Left lung (tissue), 14 donors: ENCODE measurements at places on chromosomes 11 and 22. TPM values are rescaled to one million over a fixed set of nuclear protein-coding genes. Genes with fewer than 3 reads are reported as not detected.

CCDC157 gene
- polyA plus RNA-seq: 4.3 TPM

GRCh38 chr22:37701141-37701786 lies 4.4 kb downstream of the TRIOBP start:
- DNase-seq: no peak

DNA sequence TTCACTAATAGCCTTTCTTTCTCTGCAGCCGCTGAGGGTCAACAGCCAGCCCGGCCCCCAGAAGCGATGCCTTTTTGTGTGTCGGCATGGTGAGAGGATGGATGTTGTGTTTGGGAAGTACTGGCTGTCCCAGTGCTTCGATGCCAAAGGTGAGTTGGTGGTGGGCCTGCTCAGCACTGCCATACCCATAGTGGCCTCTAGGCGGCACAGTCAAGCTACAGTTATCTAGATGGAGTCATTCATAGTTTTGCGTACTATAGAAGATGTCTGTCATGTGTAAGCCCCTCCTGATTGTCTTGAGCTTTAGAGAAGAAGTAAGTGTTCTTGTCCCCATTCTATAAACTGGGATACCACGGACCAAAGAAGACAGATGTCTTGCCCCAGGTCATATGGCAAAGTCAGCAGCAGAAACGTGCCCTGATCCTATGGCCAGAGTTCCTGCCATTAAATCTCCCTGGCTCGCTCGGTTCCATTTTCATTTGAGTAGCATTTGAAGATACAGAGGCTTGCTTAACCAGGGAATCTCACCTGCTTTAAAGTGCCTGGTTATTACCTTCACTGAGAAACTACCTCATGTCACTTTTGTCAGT lies 42.1 kb upstream of the CRTAM start:
- DNase-seq: no peak

- DNase-seq: no peak
Measured at GRCh38 chr11:74936087-74936486, 12.8 kb downstream of the XRRA1 start.

DBX1 gene
- polyA plus RNA-seq: not detected

GRCh38 chr11:130992788-130993187 lies 76.5 kb upstream of the SNX19 start:
- DNase-seq: no peak

- peak; percentile 53 for DNase-seq
Measured at GRCh38 chr11:120517390-120517761, 5.8 kb downstream of the GRIK4 start.

DNA sequence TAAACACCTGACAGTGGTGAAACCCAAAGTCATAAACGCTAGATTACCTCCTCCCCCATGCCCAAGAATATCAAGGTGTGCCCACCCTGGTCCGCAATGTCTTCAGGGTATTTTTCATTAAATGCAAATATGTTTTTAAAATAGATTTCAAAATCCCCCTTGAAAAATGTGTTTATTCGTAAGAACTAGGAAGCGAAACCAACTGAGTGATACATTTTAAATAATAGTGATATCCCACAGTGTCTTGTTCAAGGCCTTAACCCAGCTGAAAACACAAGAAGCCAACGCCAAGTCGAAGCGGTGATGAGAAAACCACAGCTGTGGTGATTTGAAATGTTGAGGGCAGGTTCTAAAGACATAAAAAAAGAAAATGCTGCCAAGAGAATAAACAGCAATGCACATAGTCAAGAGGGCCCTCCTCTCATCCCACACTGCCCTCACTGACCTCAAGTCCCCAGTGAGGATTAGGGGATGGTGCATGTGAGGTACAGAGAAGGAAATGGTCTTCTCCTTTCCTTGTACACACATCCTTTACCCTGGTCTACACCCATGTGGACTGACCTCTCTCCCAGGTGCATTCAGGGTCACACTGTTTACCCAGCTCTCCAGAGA lies 25.5 kb downstream of the KCNJ1 start:
- DNase-seq: no peak

GRCh38 chr22:38755911-38756532 lies at the start of gene SUN2:
SUN2 (minus strand) TSS chr22:38755998; CDS start chr22:38752628, 3,370 bp downstream.
- peak; percentile 95 for DNase-seq

GRCh38 chr11:86537541-86538222 lies 134.7 kb downstream of the ME3 start:
- DNase-seq: no peak

RTN4RL2 gene
- 0.87 TPM for polyA plus RNA-seq

DNA sequence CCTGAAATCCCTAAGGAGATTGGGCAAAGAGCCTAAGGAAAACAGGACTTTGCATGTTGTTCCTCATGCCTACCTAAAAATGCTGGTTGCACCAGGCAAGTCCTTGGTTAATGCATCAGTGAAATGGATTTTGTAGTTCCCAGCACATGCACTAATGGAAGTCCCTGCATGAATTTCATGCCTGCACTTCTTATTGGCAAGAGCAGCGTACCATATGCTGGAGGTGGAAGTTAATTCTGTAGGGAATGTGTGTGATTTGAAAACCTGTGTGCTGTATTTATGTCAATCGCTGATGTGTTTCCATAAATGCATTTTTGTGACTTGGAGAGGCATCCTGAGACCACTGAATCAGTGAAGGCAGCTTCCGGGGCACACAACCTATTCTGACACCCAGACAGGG lies 140.3 kb upstream of the MTNR1B start:
- DNase-seq: no peak

VWA5A gene
- 13.7 TPM for polyA plus RNA-seq

- DNase-seq: no peak
Measured at GRCh38 chr11:117219001-117219400, 12.9 kb downstream of the PCSK7 start.

DNA sequence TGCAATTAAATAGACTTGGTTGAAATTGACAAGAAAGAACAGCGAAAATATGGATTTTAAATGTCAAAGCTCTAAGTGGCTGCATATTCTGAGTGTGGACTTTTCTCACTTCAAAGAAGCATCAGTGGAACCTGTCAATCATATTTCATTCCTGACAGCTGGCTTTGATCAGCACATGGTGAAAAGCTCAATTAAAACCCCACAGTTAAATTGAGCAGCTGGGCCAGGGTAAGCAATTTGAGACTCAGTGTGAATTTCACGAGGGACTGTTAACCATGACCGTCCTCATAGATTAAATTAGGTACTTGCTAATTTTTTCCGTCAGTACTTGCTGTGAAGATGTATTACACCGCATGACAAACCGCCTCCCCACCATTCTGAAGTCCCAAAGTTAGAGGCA lies 11.0 kb upstream of the OR10D3 start:
- DNase-seq: no peak

DNA sequence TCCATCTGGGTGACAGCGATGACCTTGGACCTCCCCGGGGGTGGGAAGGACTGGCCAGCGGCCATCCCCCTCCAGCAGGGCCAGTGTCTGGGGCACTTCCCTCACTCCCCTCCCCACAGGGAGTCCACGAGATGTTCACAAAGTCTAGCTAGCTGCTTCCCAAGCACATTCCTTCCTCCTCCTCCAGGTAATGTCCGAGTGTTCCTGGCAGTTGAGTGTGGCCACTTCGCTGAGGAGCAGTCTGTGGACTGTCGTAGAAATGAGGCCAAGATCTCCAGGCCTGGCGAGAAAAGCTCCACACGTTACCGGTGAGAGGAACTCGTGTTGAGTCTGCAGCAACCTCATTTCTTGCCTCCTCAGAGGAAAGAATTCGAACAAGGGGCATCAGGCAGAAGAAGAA lies 425.5 kb downstream of the BRD1 start:
- no peak for DNase-seq

IGSF22 gene
- polyA plus RNA-seq: 2.1 TPM

DNA sequence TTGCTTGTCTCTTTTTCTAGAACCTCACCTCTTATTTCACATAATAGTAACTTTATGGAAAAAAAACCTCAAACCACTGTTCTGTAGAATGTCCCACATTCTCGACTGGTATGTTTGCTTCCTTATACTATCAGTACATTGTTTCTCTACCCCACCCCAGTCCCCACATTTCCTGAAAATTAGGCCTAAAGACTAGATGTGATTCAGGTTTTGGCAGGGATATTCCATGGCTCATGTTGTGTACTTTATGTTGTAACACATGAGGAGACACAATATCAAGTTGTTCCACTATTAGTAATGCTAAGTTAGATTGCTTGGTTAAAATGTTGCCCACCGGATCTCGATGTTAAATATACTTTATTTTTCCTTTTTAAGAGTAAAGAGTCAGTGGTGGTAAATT lies 34.7 kb downstream of the DDIAS start:
- no peak for DNase-seq

DNA sequence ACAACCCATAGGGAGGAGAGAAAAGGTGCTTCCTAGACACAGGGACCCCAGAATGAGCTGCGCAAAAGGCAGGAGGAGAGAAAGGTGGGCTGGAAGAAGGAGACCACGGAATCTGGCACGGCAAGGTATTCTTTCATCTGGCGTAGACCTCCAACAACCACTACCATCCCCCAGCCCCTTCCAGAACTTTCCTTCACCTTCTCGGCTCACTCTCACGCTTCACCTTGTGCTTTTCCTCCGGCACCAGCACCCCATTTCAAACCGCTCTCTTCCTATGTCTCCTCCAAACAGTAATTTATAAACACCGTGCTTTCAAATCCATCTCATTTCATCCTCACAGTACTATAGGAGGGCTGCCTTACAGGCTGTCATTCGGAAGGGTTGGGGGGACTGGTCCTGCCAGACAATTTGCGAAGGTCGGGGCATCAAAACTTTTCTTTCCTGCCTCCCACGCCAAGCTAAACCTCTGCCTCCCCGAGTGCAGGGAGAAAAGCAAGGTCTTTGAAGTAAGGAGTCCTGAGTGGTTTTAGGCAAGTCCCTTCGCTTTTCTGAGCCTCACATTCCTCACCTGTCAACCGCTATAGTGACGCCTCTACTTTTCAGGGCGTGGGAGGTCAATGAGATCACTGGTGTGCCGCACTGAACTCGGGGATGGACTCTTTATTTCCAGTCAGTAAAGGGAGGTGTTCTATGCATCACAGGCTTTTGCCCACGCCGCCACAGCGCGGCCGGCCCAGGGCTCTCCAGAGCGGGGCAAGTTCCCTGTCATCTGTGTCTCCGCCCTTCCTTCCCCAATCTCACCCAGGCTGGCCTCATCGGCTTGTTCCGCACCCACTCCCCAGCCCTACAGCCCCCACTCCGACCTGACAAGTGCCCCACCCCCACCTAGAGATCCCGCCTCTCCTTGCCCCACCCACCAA lies 800 bp downstream of the KCTD21 start:
- DNase-seq: peak; percentile 92

MMP1 gene
- polyA plus RNA-seq: 2.3 TPM

- no peak for DNase-seq
Measured at GRCh38 chr11:21892736-21893564, 299.9 kb upstream of the ANO5 start.

GRCh38 chr11:29446132-29446531 lies 570.7 kb downstream of the KCNA4 start:
- DNase-seq: no peak

DNA sequence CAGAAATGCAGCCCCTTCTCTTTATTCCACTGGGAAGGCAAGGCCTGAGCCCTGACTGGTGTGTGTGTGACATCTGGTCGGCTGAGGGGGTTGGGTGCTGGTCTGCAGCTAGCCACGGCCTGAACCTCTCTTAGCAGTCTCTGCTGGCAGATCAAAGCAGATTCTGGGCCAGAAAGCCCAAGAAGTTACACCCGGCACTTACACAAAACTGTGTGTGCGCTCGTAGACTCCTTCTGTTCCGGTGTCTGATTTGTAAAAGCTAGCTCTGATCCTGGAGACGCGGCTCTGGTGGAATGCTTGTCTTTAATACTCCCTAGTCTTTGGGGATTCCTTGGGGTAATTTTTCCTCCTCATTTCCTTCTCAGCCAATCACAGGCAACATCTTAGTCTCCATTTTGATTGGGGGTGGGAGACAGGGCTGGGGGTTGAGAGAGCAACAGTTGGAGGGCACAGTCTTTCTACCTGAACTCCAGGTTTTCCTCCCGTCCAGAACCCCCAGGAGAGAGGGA lies 5.5 kb downstream of the PKNOX2 start:
- DNase-seq: no peak

DNA sequence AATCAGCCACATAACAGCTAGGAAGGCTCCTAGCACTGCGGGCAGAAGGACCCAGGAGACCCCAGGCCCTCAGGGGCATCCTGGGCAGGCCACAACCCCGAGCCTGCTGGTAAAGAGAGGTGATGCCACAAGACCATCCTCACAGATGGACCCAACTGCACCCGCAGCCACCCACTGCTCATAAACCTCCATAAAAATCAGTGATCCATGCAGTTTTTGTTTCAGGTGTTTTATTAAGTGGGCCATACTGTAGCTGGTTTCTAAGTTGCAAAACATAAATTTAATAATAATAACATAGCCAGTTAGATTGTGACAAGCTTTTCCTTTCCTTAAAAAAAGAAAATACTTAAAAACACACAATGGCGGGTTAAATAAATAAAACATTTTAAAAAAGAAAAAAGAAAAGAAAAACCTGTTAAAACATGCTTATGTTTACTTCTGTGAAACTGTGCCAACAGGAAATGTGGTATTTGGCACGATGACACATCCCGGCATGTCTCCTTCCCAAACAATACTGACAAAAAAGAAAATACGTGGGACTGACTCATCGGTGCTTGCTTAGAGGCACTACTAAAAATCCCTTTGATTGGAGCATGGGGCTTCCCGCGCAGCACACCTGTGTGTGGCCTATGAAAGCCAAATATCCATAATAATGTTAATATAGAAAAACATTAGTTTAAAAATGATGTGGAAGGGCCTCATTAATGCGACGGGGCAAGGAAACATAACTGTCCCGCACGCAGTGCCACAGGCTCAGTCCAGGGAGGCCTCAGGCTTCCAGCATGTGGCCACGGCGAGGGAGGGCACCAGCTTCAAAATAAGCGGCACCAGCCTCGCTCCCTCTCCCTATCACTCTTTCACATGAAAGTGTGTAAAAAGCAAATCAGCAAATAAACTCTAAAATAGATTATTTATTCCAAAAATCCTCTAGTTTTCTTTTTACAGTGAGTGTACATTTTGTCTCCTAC lies 47.5 kb upstream of the SCUBE2 start:
- no peak for DNase-seq
